Liver (tissue), 10 donors: ENCODE measurements at places on chromosomes 1 and 21. TPM values are rescaled to one million over a fixed set of nuclear protein-coding genes. Genes with fewer than 3 reads are reported as not detected.
A peak's percentile ranks its signal among the peaks of the same experiment; 100 is the strongest.

CFAP107 gene
- not detected for total RNA-seq

HPCA gene
- not detected for total RNA-seq

SLC30A10 gene
- total RNA-seq: 90.9 TPM

RGS13 gene
- total RNA-seq: not detected

ASTN1 gene
- total RNA-seq: 0.25 TPM

LCE2A gene
- total RNA-seq: not detected

ST6GALNAC5 gene
- total RNA-seq: 0.17 TPM

RGSL1 gene
- 0.50 TPM for total RNA-seq

COL9A2 gene
- 0.75 TPM for total RNA-seq

OR10Z1 gene
- not detected for total RNA-seq

DNA sequence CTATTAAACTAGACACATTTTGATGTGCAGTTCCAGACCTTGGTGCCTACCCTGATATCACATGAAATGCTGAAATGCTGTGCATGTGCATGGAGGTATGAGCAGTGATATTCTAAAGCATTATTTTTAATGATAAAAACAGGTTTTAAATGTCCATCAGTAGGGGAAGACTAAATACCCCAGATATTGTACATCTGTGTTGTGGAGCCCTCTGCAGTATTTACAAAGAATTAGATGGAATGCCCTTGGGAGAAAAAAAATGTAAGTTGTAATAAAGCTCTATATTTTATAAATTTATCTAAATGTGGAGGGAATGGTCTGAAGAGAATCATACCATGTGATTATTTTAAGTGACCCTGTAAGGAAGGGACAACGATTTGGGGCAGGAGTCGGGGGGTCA, 39.1 kb upstream of the IGSF5 start:
- H3K4me3 ChIP-seq: no peak overlapping the region
- H3K4me1 ChIP-seq: no peaks in the 10 kb centered on the region
- no peak for DNase-seq
- peaks cover 7% of the 10 kb centered on the region for H3K27me3 ChIP-seq

- H3K4me1 ChIP-seq: peaks cover 13% of the 10 kb centered on the region
- no peak for DNase-seq
- no peak overlapping the region for H3K4me3 ChIP-seq
- no peaks in the 10 kb centered on the region for H3K36me3 ChIP-seq
- H3K27ac ChIP-seq: no peak overlapping the region
These were observed 41.6 kb upstream of the SLC6A9 start for GRCh38 chr1:44072821-44073220.

DNA sequence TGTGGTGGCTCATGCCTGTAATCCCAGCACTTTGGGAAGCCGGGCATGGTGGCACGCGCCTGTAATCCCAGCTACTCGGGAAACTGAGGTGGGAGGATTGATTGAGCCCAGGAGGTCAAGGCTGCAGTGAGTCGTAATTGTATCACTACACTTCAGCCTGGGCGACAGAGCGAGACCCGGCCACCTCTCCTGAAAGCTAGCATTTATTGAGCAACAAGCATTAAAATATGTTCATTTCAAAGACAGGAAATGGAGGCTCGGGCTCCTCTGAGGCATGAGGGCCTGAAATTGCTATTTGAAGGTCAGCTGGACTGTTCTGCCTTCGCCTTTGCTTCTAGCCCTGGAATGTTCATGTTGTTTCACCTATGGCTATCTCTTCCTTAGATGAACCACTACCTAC, 34.5 kb downstream of the SPATA21 start:
- no peaks in the 10 kb centered on the region for H3K4me1 ChIP-seq
- H3K4me3 ChIP-seq: no peak overlapping the region

DNA sequence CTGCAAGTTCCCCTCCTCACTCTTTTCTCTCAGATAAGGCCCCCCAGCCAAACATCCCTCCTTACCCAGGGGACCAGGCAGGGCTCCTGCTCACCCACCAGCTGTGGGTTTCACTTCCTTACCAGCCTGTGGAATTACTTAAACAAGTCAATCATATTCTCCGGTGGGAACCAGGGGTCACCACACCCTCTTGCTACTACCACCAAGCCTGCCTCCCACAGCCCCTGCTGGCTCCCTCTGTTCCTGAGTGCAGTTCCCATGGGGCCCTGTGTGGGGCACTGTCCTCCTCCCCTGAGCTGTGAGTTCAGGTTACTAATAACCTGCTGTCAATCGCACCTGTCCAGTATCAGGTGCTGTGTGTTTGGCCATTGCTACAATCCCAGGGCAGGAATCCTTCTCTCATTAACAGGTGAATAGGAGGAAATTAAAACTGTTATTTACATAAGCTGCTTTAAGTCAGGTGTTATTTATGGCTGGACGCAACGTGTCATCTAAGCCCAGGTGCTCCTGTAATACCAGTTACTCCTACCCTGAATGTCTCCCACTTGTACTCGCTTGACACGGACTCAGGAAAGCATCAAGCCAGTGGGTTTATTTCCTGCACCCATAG, 53.1 kb upstream of the LBR start:
- no peak overlapping the region for H3K27ac ChIP-seq
- no peak for DNase-seq
- no peaks in the 10 kb centered on the region for H3K36me3 ChIP-seq
- H3K4me1 ChIP-seq: no peaks in the 10 kb centered on the region

DNA sequence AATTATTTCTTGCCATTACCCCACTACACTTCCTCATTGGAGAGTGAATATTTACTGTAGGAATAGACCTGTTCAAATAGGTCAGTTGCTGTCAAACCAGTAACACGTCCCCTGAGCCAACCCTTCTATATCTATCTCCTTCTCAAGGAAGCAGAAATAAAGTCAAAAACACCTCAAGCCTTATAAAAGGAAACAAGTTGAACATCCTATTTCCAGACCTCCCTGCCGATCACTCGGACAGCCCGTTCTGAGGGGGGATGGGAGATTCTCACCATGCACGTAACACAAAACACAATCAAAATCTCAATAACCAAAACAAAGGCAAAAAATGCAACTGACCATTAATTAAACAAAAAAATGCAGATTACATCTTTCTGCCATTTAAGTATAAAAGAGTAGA, 121.5 kb upstream of the KRTAP19-8 start:
- no peak overlapping the region for H3K27ac ChIP-seq
- H3K4me3 ChIP-seq: no peak overlapping the region
- no peaks in the 10 kb centered on the region for H3K27me3 ChIP-seq
- no peak for DNase-seq
- H3K36me3 ChIP-seq: peaks cover 5% of the 10 kb centered on the region

- DNase-seq: no peak
- no peaks in the 10 kb centered on the region for H3K27me3 ChIP-seq
- H3K4me1 ChIP-seq: no peaks in the 10 kb centered on the region
- no peaks in the 10 kb centered on the region for H3K36me3 ChIP-seq
These were observed 26.3 kb upstream of the F13B start for GRCh38 chr1:197093226-197093885.

GRCh38 chr1:208329300-208329699, 85.1 kb upstream of the PLXNA2 start:
- no peak overlapping the region for H3K4me3 ChIP-seq
- H3K36me3 ChIP-seq: no peaks in the 10 kb centered on the region
- no peak overlapping the region for H3K27ac ChIP-seq
- no peaks in the 10 kb centered on the region for H3K27me3 ChIP-seq
- H3K4me1 ChIP-seq: peaks cover 14% of the 10 kb centered on the region

- no peak overlapping the region for H3K27ac ChIP-seq
- H3K27me3 ChIP-seq: no peaks in the 10 kb centered on the region
- no peak for DNase-seq
- no peak overlapping the region for H3K4me3 ChIP-seq
- H3K4me1 ChIP-seq: no peaks in the 10 kb centered on the region
These were observed 116.9 kb upstream of the COA6 start for GRCh38 chr1:234256359-234256758.

DNA sequence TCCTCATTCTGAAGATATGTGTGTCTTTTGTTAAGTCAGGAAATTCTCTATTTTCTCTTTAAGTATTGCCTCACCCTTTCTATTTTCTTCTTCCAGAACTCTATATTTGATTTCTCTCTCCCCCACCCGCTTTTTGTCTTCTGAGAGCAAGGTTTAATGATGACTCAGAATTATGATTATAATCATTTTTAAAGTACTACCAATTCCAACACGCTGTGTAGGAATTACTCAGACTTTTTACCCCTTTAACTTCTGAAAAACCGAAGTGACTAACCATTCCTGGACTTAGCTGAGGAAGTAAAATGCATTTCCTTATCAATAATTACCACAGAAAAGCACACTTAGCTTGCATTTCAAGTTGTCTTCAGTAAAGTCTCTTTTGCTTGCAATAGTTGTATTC, 20.8 kb upstream of the SCYL3 start:
- no peak overlapping the region for H3K4me3 ChIP-seq
- H3K27me3 ChIP-seq: no peaks in the 10 kb centered on the region
- H3K4me1 ChIP-seq: no peaks in the 10 kb centered on the region
- no peak overlapping the region for H3K27ac ChIP-seq
- no peak for DNase-seq

GRCh38 chr21:26169061-26169610, 1.4 kb downstream of the APP start:
- peaks cover 32% of the 10 kb centered on the region for H3K4me1 ChIP-seq
- H3K27me3 ChIP-seq: no peaks in the 10 kb centered on the region
- no peak for DNase-seq
- H3K4me3 ChIP-seq: peak overlapping the region; percentile 63
- H3K36me3 ChIP-seq: no peaks in the 10 kb centered on the region

DNA sequence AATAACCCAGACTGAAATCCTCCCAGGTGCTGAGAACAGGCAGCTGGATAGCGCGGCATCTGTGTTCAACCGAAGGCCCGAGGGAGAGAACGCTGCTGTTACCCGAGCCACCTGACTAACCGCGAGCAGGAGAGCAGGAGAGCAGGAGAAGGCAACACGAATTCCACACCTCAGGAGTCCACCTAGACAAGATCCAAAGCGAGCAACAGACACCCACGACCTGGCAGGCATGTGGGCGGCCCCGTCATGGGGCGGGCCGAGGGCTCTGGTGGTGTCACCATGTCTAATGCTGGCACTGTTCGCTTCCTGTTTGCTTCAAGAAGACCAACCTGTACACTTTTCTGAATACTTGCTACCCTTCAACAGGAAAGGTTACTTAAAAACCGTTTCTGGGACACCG, 20.9 kb upstream of the SPATC1L start:
- no peak overlapping the region for H3K27ac ChIP-seq
- H3K36me3 ChIP-seq: peaks cover 16% of the 10 kb centered on the region
- H3K4me3 ChIP-seq: no peak overlapping the region
- no peaks in the 10 kb centered on the region for H3K27me3 ChIP-seq

DNA sequence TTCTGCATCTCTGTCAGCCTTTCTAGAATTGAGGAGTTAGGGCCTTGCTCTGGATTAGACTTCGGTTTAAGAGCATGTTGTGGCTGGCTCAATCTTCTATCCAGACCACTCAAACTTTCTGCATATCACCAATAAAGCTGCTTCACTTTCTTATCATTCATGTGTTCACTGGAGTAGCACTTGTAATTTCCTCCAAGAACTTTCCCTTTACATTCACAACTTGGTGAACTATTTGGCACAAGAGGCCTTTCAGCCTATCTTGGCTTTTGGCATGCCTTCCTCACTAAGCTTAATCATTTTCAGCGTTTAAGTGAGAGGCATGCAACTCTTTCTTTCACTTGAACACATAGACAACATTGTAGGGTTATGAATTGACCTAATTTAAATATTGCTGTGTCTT, 3.6 kb upstream of the HORMAD1 start:
- H3K36me3 ChIP-seq: no peaks in the 10 kb centered on the region
- DNase-seq: no peak
- H3K4me1 ChIP-seq: no peaks in the 10 kb centered on the region
- H3K27me3 ChIP-seq: no peaks in the 10 kb centered on the region

DNA sequence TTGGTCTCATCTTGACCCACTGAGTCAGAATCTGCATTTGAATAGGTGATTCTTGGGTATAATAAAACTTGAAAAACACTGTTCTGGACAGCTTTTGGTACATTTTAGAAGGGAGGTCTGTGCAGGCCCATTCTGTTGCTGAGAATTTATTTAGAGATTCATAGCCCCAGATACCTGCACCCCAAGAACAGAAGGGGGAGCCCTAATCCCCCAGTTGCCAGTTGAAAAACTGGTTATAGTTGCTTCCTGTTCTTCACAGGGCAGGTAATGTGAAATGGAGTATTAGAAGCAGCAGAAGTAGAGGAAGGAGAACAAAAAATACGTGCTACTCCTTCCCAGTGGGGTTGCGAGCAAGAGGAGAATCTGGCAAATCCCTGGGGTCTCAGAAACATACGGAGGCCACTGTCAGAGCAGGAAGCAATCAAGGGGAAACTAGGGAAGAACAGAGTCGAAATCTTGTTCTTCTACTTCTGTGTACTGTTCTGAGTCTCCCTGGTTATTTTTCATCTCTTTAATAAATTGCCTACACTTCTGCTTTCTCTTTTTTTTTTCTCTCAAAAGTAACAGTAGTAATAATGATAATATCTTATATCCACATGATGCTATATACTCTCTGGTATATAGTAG, 4.6 kb upstream of the CLCA2 start:
- no peak overlapping the region for H3K4me3 ChIP-seq
- H3K4me1 ChIP-seq: no peaks in the 10 kb centered on the region
- no peak for DNase-seq
- H3K27me3 ChIP-seq: no peaks in the 10 kb centered on the region

GRCh38 chr1:50529510-50529909, 106.3 kb upstream of the DMRTA2 start:
- no peak overlapping the region for H3K27ac ChIP-seq
- H3K4me1 ChIP-seq: peaks cover 5% of the 10 kb centered on the region
- no peak overlapping the region for H3K4me3 ChIP-seq
- no peak for DNase-seq
- H3K36me3 ChIP-seq: no peaks in the 10 kb centered on the region

DNA sequence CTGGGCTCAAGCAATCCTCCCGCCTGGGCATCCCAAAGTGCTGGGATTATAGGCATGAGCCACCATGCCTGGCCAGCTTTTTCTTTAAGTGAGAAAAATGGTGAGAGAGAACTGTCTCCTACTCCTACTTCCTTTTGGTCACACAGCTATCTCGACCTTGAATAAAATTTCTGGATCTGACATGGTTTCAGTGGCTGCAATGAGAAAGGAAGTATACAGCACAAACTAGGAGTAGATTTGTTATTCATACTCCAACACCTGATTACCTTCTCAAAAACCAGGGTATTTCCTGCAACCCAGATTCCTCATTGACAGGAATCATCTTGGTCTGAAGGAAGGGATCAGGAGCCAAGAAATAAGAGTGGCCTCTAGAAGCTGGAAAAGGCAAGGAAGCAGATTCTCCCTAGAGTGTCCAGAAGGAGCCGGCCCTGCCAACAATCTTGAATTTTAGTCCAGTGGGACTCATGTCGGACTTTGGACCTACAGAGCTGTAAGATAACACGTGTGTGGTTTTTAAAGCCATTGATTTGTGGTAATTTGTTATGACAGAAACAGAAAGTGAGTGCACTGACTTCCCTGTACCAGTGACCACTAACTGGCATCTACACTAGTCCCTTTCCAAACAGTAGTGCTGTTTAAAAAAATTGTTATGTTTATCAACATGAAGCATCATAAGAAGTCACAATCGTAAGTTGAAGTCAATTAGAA, 516.6 kb downstream of the SMYD3 start:
- H3K4me1 ChIP-seq: no peaks in the 10 kb centered on the region
- no peak overlapping the region for H3K27ac ChIP-seq
- DNase-seq: no peak
- H3K36me3 ChIP-seq: no peaks in the 10 kb centered on the region
- no peaks in the 10 kb centered on the region for H3K27me3 ChIP-seq

- H3K36me3 ChIP-seq: no peaks in the 10 kb centered on the region
- H3K27ac ChIP-seq: no peak overlapping the region
These were observed 15.6 kb downstream of the PAX7 start for GRCh38 chr1:18646091-18646785.

- no peaks in the 10 kb centered on the region for H3K36me3 ChIP-seq
- peak overlapping the region; percentile 79 for H3K4me3 ChIP-seq
- peaks cover 5% of the 10 kb centered on the region for H3K4me1 ChIP-seq
These were observed 568 bp downstream of the TRIM45 start for GRCh38 chr1:117120774-117121588.

- no peaks in the 10 kb centered on the region for H3K27me3 ChIP-seq
- DNase-seq: no peak
- H3K4me1 ChIP-seq: no peaks in the 10 kb centered on the region
- no peak overlapping the region for H3K27ac ChIP-seq
These were observed 36.1 kb downstream of the NTPCR start for GRCh38 chr1:232986527-232986922.
